Stimulated activated CD4-positive, alpha-beta T cell treated with anti-CD3 and anti-CD28 coated beads, Interleukin-12 subunit alpha, Interleukin-12 subunit beta, amount 100 ng/mL, for 48 hours (primary cell): ENCODE measurements at places on chromosomes 5 and 9.

- DNase-seq: peak; percentile 3
Observed at GRCh38 chr5:100430268-100431195, 104.6 kb upstream of the FAM174A start.

- no peak for DNase-seq
Observed at GRCh38 chr9:93587651-93588347, 11.4 kb downstream of the PHF2 start.

- DNase-seq: no peak
Observed at GRCh38 chr5:115599502-115599901, 2.8 kb downstream of the TICAM2 start.

DNA sequence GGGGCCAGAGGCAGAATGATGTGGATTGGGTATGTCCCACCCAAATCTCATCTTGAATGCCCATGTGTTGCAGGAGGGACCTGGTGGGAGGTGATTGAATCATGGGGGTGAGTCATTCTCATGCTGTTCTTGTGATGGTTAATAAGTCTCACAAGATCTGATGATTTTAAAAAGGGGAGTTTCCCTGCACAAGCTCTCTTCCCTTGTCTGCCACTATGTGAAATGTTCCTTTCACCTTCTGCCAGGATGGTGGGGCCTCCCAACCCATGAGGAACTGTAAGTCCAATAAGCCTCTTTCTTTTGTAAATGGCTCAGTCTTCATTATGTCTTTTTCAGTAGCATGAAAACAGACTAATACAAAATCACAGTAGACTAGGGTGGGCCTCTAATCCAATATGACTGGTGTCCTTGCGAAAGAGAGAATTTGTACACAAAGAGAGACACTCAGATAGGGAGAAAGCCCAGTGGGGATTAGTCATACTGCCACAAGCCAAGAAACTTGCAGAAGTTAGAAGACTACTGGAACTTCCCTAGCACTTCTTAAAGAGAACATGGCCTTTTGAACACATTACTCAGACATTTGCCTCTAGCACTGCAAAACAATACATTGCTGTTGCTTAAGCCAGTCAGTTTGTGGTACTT, 68.4 kb downstream of the ANXA1 start:
- DNase-seq: peak; percentile 13

DNA sequence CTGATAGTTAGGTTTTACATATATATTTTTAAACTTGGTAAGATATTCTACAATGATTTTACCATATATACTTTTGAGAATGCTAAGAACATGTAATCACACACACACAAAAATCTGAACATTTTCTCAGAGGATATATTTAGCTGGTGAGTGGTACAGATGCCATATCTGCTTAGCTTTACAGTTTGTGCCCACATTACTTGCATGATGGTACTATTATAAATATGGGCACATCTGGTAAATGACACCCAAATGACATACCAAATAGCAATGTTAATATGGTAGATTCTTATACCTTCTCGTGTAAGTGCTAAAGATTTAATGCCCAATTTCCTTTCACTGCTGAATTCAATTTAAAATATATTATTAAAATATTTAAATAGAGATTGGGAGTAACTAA, 56.6 kb downstream of the LSM11 start:
- no peak for DNase-seq

DNA sequence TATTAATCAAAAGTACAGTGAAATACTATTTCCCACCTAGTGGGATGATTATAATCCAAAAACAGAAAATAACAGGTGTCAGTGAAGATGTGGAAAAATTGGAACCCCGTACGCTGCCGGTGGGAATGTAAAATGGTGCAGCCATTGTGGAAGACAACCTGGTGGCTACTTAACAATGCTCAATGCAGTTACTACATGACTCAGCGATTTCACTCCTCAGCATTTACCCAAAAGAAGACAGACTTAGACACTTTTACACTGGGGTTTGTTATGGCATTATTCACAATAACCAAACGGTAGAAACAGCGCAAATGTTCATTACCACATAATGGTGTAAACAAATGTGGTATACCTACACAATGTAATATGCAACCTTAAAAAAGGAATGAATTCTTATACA, 23.9 kb downstream of the SECISBP2 start:
- DNase-seq: no peak

- DNase-seq: no peak
Observed at GRCh38 chr5:34496701-34497469, 159.2 kb upstream of the RAI14 start.

GRCh38 chr5:79075646-79076426, 6.3 kb downstream of the BHMT2 start:
- no peak for DNase-seq

- DNase-seq: no peak
Observed at GRCh38 chr5:10975945-10976344, 214.9 kb upstream of the DAP start.

- DNase-seq: no peak
Observed at GRCh38 chr5:39233783-39234182, 14.4 kb upstream of the FYB1 start.

DNA sequence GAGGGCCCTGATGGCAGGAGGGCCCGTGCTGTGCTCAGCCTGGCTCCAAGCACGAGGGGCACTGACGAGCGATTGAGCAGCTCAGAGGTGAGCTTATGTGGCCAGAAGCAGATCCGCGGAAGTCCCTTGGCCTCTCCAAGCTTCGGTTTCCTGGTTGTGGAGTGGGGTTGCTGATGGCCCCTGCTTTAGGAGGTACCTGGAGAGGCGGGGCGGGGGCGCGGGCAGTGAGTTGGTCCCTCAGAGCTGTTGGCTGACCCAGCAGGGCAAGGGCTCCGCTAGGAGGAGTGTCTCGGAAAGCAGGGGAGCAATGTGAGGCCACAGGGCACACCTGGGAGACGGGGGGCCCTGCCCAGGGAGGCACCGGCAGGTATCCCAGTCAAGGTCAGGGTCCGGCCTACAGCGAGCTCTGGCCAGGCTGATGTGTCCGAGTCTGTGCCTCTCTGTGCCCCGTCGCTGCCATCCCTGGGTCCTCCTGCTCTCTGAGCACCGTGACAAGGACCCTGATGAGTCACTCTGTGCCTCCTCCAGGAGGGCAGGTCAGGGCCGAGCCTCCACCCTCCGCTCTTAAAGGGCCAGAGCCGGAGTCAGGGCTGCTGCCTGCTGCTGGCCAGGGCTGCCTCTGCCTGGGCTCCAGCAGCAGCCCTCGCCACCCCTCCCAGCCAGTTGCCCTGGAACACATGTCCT, 14.8 kb downstream of the NCS1 start:
- DNase-seq: no peak

DNA sequence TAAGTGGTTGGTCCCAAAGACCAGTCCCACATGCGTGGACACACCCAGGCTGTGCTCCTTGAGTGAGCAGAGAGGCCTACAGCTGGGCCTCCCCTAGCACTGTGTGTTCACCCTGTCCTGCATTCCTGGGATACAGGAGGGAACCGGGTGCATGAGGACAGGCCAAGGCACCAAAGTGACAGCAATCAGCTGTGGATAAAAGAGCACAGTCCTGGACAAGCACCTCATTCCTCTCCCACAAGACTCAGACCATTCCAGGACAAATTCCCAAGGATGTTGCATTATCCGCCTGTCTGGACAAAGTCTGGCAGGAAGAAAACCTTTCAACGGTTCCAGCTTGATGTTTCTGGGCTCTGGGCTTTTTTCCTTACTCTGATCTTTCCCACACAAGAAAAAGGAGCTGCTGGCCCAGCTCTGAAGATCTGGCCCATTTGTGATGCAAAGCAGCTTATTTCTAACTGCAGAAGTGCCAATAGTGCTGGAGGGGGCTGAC, 273.2 kb downstream of the ENC1 start:
- no peak for DNase-seq

DNA sequence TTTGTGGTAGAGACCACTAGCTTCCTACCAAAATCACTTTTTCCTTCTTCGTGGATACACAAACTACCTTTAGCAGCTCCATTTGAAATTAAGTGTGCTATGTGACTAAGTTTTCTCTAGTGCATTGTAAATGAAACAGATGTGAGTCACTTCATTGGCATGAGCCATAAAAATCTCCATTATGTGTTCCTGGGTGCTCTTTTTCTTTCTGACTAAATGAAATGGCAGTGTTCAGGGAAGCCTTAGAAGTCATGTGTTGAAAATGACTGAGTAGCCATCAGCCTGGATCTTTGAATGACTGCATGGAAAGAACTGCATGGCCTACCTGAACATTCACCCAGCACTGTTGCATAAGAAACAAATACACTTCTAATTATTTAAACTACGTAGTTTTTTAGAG, 107.9 kb downstream of the NDUFAF2 start:
- no peak for DNase-seq

- DNase-seq: no peak
Observed at GRCh38 chr5:120382833-120383232, 81.3 kb upstream of the PRR16 start.

DNA sequence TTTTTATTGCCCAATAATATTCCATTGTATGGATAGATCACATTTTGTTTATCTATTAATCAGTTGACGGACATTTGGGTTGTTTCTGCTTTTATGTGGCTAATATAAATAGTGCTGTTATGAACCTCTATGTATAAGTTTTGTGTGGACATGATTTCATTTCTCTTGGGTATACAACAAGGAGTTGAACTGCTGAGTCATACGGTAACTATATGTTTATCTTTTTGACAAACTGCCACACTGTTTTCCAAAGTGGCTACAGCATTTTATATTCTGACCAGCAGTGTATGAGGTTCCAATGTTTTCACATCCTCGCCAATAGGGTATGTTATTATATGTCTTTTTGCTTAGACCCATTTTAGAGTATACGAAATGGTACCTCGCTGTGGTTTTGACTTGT, 264.3 kb downstream of the RFX3 start:
- DNase-seq: no peak

DNA sequence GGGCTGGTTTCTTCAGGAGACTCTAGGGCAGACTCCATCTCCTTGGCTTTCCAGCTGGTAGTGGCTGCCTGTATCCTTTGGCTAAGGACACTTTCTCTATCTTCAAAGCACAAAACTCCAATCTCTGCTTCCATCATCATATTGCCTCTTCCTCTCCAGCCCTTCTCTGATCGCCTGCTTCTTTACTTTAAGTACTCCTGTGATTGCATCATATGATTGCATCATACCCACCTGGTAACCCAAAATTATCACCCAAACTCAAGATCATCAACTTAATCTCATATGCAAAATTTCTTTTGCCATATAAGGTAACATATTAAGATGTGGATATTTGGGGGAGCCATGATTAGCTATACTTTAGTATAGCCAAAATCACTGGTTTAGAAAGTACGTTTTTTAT, 1092.6 kb upstream of the CDH6 start:
- no peak for DNase-seq

GRCh38 chr5:13749766-13750165, 194.7 kb downstream of the DNAH5 start:
- DNase-seq: no peak

DNA sequence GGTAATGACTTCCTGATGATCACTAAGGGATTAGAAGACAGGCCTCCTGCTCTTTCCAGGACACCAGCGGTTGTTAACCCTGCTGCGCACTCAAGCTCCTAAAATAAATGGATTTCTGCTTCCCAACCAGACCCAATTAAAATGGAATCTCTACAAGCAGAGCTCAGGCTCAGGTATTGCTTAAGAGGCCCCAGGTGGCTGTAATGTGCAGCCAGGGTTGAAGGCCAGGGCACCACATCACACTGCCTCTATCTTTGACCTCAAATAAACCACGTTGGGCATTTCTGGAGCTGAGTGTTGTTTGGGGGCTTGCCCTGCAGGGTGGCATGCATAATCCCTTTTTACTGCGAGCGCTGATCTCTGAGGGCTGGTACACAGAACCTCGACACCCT, 108.0 kb downstream of the FBXO38 start:
- DNase-seq: no peak

- no peak for DNase-seq
Observed at GRCh38 chr9:71602652-71603051, 165.7 kb downstream of the CEMIP2 start.

DNA sequence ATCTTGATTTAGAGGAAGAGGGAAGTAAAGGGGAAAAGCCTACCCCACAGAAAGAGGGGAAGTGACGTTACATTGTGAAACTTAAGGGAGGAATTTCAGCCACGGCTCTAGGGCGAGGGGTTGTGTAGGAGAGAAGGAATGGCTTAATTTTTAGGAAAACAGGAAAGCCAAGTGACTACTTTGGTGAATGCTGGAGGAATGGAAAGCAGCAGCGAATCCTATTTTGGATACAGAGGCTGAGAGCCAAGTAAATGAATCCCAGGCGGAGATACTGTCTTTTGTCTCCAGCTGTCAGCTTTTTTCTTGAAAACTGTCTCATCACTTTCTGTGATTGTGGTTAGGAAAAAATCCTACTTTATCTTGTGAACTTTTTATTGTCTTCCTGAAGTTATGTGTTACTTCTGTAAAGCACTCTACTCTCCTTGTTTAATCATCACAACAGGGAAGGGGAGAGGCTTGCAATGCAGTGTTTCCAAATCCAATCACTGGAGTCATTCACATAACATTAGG, 188.4 kb downstream of the TSSK1B start:
- no peak for DNase-seq

DNA sequence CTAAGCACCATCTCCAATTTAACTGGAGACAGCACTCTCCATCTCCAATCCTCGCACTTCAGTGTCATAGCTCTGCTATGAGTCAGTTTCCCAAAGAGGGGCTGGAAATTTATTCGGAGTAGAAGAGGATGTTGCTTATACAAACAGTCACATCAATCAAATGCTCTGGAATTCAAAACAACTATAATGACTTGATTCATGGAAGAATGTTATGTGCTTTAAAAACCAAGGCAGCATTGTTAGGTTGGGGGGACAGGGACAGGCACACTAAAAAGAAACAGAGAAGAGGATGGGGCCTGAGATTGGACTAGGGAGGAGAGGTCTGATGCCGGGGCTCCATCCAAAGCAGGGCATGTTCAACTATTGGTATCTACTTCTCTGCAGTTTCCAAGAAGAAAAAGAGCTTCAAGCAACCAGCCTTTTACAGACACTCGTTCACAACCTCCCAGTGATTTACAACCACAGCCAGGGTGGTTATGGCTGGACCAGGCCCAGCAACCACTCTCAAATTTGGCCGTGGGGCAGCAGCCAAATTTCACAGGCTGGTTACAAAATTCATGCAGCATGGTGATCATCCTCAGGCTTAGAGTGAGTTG, 117.5 kb upstream of the ZNF366 start:
- DNase-seq: no peak

GRCh38 chr9:643966-644365, 197.5 kb upstream of the DMRT1 start:
- DNase-seq: no peak

DNA sequence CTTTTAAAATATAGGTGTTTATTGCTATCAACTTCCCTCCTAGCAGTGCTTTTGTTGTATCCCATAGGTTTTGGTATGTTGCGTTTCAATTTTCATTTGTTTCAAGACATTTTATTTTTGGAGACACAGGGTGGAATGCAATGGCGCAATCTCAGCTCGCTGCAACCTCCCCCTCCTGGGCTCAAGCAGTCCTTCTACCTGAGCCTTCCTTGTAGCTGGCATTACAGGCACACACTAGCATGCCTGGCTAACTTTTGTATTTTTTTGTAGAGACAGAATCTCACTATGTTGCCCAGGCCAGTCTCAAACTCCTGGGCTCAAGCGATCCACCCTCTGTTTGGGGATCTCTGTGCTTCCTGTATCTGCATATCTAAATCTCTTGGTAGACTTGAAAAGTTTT, 35.4 kb upstream of the CCDC180 start:
- no peak for DNase-seq
